ENCODE measurements at places on chromosomes 7 and 10. TPM values are rescaled to one million over a fixed set of nuclear protein-coding genes. Genes with fewer than 3 reads are reported as not detected.

GRCh38 chr7:3193379-3194120 is 107.5 kb upstream of the SDK1 start:
- no peak for DNase-seq

DNA sequence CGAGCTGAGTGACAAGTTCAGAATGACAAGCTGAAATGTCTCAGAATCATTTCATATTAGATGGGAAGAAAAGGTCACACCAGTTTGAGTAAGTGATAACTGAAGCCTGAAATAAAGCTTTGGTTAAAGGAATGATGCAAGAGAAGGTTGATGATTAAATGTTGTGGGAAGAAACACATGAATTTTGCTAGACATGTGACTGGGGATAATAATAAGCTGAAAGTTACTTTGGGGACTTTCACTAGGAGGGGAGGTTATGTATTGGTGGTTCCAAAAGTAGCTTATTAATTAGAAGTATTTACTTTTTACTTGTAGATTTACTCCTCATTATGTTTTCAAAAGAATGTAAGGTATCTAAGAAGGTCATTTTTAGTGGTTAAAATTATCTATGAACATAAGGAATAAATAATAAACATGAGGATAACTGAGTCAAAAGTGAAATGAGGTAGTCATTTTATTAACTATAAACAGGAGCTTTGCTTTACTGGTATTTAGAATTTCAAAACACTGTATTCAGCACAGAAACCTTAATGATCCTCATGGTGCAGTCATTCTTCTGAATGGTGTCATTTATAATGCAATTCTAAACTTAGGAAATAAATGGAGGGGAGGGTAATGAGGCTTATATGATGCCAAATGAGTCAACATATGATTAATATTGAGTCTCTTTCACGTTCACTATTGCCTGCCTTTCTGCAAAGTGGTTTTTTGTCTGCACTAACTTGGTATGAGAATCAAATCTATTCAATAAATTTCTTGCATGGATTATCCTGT is 63.7 kb downstream of the PRKG1 start:
- no peak for DNase-seq

GRCh38 chr7:35246819-35247218 is 7.1 kb downstream of the TBX20 start:
- DNase-seq: no peak

DNA sequence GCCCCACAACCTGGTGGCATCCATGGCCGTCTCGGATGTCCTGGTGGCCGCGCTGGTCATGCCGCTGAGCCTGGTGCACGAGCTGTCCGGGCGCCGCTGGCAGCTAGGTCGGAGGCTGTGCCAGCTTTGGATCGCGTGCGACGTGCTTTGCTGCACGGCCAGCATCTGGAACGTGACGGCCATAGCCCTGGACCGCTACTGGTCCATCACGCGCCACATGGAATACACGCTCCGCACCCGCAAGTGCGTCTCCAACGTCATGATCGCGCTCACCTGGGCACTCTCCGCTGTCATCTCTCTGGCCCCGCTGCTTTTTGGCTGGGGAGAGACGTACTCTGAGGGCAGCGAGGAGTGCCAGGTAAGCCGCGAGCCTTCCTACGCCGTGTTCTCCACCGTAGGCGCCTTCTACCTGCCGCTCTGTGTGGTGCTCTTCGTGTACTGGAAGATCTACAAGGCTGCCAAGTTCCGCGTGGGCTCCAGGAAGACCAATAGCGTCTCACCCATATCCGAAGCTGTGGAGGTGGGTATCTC is 1.1 kb downstream of the HTR5A start:
- DNase-seq: no peak

DNA sequence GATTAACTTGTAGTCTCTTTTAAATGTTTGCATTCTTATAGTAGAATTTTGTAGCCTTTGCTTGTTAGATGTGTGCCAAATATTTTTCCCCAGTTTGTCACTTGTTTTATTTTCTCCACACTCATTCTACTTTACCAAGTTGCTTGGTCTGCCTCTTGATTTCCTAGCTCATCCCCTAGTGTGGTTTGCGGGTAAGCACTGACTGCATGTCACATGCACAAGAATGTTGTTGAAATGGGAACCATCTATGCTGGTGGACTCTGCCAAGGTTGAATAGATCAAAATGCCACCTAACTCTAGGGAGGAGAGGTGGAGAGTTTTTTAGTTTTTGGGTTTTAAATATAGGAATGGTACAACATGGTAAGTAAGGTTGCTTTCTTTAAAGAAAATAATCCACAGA is 47.6 kb downstream of the FZD1 start:
- DNase-seq: no peak

- DNase-seq: no peak
These were observed 17.5 kb downstream of the KCNMA1 start for GRCh38 chr10:77619964-77620703.

GRCh38 chr10:62687230-62687748 is 117.2 kb upstream of the ADO start:
- no peak for DNase-seq

DNA sequence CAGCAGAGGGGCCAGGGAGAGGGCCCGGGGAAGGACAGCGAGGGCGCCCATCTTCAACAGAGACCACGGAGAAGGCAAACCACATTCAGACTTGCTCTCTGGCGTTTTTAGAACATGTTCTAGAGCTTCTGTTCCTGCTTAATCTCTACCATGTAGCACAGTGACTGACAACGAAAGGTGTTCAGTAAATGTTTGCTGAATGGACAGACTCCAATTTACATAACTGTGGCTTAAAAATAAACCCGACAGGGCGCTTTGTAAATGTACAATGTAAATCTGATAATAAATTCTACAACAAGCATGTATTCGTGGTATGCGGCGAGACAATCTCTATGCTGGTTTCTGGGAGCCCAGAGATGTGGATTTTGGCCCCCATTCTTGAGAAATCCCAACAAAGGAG is 10.5 kb downstream of the ADARB2 start:
- no peak for DNase-seq

- no peak for DNase-seq
These were observed 189.9 kb upstream of the CXCL12 start for GRCh38 chr10:44574596-44575480.

DNA sequence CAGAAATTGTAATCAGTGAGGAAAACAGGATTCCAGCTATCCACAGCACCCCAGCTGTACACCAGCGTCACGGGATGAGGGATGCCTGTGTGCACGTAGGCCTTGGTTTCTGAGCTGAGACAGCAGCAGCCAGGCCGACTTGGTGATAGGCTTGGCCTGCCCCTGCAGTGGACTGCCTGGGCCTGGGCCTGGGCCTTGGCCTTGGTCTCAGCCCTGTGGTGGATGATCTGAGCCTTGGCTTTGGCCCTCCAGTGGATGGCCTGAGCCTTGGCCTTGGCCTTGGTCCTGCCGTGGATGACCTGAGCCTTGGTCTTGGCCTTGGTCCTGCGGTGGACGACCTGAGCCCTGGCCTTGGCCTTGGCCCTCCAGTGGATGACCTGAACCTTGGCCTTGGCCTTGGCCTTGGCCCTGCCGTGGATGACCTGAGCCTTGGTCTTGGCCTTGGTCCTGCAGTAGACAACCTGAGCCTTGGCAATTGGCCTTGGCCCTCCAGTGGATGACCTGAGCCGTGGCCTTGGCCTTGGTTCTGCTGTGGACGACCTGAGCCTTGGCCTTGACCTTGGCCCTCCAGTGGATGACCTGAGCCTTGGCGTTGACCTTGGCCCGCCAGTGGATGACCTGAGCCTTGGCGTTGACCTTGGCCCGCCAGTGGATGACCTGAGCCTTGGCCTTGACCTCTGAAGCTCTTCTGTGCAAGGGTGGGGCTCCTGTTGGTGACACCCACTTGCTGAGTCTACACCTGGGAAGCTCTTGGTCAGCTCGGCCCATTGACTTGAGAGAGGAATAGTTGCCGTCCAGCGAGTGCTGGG is 93.8 kb downstream of the CUX1 start:
- DNase-seq: no peak

GRCh38 chr10:111545861-111546605 is 469.2 kb downstream of the ADRA2A start:
- DNase-seq: no peak

DNA sequence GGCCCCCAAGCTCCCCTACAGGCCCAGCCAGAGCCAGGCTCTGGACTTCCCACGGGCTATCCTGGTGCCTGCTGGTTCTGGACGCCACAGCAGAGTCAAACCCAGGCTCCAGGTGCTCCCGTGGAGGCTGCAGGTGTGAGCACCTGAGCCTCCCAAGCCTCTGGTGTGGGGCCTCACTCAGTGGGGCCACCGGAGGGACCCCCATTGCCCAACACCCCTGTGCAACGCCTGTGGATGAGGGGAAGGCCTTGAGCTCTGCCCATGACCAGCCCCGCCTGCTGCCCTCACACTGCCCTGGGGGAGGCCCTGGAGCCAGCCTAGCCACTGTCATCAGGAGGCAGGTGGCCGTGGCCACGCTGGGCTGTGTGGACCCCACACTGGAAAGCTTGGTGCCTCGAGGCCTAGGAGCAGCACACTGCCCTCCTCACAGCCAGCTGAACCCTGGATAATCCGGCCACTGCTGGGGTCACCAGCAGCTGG is 229.3 kb downstream of the MAD1L1 start:
- no peak for DNase-seq

- DNase-seq: no peak
These were observed 3.5 kb upstream of the C7orf33 start for GRCh38 chr7:148587076-148587475.

The NRP1 gene
- total RNA-seq: 85.9 TPM

The SORBS1 gene
- total RNA-seq: 1.1 TPM

The HOXA9 gene
- total RNA-seq: 7.0 TPM

The STEAP1B gene
- total RNA-seq: 1.6 TPM

The TMEM213 gene
- total RNA-seq: not detected

The CYP26C1 gene
- total RNA-seq: not detected

The KMT2C gene
- total RNA-seq: 34.2 TPM

The CDHR3 gene
- total RNA-seq: 0.26 TPM

The AOAH gene
- not detected for total RNA-seq

The ZMIZ1 gene
- 13.5 TPM for total RNA-seq

Measured in SJSA1 (cell line).